ENCODE measurements at places on chromosomes 13 and 19.
A peak's percentile ranks its signal among the peaks of the same experiment; 100 is the strongest.

DNA sequence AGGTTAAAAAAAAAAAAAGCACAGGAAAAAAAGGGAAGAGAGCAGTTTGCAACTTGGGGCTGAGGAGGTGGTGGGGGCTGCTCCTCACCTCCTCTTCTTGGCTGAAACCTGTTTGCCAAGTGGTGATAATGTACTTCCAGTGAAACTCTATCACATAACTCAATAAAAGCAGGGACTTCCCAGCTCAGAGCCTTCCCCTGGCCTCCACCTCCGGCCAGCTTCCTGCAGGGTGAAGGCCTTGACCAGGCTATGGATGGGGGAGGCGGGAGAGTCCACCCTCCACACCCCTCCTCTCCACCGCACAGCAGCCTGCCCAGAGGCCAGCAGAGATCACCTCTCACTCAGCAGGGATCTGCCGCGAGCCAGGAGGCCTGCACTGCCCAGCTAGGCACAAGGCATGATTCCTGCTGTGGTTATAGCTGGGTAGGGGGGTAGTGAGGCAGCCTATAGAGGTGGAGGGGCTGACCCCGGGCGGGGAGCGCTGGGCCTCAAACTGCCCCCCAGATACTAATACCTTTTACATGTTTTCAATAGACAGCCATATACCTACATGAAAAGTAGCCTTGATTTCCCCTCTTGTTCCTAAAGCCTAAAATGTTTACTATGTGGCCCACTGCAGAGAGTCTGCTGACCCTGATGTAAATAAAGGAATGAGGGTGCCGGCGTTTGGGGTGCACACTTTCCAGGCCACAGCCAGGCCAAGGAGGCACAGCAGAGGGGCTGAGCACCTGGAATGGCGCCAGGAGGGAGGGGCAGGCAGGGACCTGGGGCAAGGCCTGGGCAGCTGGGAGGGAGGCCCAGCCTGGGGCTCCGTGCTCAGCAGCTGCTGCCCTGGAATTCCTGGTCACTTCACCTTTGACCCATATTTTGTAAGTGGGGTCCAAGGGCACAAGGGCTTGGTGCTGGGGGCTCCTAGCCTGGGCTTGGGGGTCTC, 10.3 kb downstream of the ZNF787 start:
- no peak for DNase-seq

- DNase-seq = no peak
Measured at GRCh38 chr19:6886277-6886897, 992 bp upstream of the ADGRE1 start.

GRCh38 chr13:51416107-51416506, 36.7 kb downstream of the INTS6 start:
- DNase-seq = no peak

- no peak for DNase-seq
Measured at GRCh38 chr19:416416-416815, 7.5 kb upstream of the C2CD4C start.

GRCh38 chr13:99395436-99395835, 88.2 kb upstream of the GPR183 start:
- no peak for DNase-seq

DNA sequence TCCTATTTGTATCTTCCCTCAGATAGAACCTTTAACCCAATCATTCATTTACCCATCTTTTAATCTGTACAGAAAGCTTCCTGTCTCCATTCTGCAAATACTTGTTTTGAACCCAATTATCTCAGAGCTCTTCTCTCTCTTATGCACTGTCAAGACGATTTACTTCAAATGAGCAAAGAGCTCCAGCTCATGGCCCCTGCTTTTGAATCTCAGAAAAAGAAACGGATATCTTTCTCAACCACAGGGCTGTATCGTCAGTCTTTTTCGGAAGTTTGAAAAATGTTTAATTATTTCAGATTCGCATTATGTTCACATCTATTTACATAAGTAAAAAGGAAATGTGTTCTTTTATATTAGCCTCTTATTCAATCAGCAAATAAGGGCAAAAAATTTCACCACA, 322.7 kb upstream of the NBEA start:
- DNase-seq = no peak

GRCh38 chr19:36051236-36051635, 2.8 kb downstream of the THAP8 start:
- DNase-seq = no peak

GRCh38 chr13:59677966-59678814, 485.5 kb downstream of the DIAPH3 start:
- peak; percentile 68 for DNase-seq

GRCh38 chr19:1651568-1652291, 685 bp downstream of the TCF3 start:
- DNase-seq = no peak
